ENCODE measurements at places on chromosomes 5 and 9. TPM values are rescaled to one million over a fixed set of nuclear protein-coding genes. Genes with fewer than 3 reads are reported as not detected.

Gene SLC27A6
- 0.16 TPM for total RNA-seq

Gene CD74
- not detected for total RNA-seq

Gene GRXCR2
- not detected for total RNA-seq

Gene ACTBL2
- total RNA-seq: 0.10 TPM

DNA sequence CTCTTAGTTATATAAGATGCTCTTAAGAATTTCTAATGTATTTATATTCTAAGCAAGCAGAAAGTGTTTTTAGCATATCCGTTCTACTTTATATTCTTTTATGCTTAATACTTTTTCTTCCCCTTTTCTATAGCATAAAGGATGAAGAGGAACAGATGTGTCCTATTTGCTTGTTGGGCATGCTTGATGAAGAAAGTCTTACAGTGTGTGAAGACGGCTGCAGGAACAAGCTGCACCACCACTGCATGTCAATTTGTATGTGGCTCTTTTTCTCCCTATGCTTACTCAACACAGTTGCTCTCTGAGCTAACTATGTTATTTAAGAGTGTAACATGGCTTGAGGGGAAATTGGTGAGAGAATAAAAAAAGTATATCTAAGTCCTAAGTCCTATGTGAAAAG, 37.6 kb upstream of the SETD9 start:
- peaks cover 6% of the 10 kb centered on the region for H3K4me1 ChIP-seq
- H3K4me3 ChIP-seq: no peak overlapping the region
- H3K27me3 ChIP-seq: no peaks in the 10 kb centered on the region
- DNase-seq: no peak
- H3K36me3 ChIP-seq: peaks cover 56% of the 10 kb centered on the region
- H3K27ac ChIP-seq: no peak overlapping the region

DNA sequence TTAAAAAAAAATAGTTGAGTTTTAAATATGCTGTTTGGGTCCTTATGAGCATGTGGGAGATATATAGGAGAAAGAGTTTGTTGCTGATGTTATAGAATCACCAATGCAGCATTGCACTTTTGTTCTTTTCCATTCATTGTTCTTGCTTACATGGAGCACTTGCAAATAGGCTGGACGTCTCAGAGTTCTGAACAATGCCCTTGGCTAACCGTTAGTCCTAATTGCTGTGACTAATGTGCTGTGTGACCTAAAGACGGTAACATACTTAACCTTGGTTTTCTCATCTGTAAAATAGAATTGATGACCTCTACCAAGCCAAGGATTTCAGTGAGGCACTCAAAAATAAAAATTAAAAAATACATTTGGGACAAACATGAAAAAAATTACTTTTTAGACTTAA, 29.8 kb downstream of the PIK3R1 start:
- no peak overlapping the region for H3K27ac ChIP-seq
- H3K36me3 ChIP-seq: peaks cover 92% of the 10 kb centered on the region
- H3K4me3 ChIP-seq: no peak overlapping the region
- H3K27me3 ChIP-seq: no peaks in the 10 kb centered on the region
- H3K4me1 ChIP-seq: peaks cover 51% of the 10 kb centered on the region

GRCh38 chr5:55140908-55141665, 18.9 kb upstream of the GPX8 start:
- no peaks in the 10 kb centered on the region for H3K4me1 ChIP-seq
- H3K36me3 ChIP-seq: no peaks in the 10 kb centered on the region
- DNase-seq: no peak

- no peaks in the 10 kb centered on the region for H3K4me1 ChIP-seq
- H3K36me3 ChIP-seq: no peaks in the 10 kb centered on the region
- no peaks in the 10 kb centered on the region for H3K27me3 ChIP-seq
- no peak for DNase-seq
Measured at GRCh38 chr5:61120534-61120933, 41.7 kb downstream of the SMIM15 start.

GRCh38 chr5:124979251-124979650, 232.8 kb upstream of the ZNF608 start:
- peaks cover 21% of the 10 kb centered on the region for H3K4me1 ChIP-seq
- H3K36me3 ChIP-seq: no peaks in the 10 kb centered on the region
- H3K4me3 ChIP-seq: no peak overlapping the region

DNA sequence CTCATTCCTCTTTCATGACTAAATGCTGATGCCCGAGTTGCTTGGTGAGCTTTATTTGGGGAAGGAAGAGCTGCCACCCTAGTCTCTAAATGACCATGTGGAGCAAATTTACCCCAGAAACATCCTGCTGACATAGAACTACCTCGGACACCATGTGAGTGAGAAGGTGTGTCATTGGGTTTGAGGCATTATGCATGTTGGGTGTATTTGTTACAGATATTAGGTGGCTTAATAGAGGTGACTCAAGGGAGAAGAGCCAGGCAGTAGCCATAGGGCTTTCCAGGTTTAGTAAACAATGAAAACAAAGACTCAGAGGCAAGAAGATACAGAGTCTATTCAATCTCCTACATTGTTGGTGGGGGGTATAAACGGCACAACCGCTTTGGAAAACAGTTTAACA, 581.5 kb downstream of the CCDC171 start:
- H3K36me3 ChIP-seq: no peaks in the 10 kb centered on the region
- H3K4me3 ChIP-seq: no peak overlapping the region
- no peaks in the 10 kb centered on the region for H3K27me3 ChIP-seq
- H3K4me1 ChIP-seq: peaks cover 18% of the 10 kb centered on the region

DNA sequence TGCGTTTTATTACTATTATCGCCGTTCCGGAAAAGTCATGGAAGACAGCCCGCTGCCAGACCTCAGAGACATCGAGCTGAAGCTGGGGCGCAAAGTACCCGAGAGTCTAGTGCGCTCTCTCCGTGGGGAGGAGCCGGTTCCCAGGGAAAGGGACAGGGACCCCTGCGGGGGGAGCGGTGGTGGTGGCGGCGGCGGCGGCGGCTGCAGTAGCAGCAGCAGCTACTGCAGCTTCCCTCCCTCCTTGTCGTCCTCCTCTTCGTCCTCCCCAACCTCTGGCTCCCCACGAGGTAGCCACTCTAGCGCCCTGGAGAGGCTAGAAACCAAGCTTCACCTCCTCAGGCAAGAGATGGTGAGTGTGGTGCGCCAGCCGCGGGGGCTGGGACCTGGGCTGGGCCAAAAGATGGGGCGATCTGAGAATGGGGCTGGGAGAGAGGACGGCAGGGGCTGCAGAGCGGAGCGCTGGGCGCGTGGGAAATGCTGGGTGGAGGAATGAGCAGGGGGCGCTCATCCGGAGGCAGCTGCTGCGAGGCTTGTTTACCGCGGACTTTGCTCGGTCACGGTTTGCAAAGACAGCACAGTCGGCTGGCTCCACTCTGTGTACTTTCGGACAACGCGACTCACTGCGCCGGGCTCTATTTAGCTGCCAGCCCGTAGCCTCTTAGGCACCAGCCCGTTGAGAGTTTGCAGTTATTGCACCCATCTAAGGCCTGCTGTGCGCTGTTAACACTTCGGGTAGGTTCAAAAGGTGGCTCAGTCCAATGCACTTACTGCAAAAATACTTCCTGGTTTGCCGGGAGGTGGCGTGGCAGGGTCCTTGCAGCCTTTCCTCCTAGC, 1.1 kb downstream of the LURAP1L start:
- H3K27me3 ChIP-seq: no peaks in the 10 kb centered on the region
- H3K27ac ChIP-seq: peak overlapping the region; percentile 74
- peaks cover 12% of the 10 kb centered on the region for H3K4me1 ChIP-seq
- peak overlapping the region; percentile 99 for H3K4me3 ChIP-seq
- H3K36me3 ChIP-seq: peaks cover 12% of the 10 kb centered on the region

DNA sequence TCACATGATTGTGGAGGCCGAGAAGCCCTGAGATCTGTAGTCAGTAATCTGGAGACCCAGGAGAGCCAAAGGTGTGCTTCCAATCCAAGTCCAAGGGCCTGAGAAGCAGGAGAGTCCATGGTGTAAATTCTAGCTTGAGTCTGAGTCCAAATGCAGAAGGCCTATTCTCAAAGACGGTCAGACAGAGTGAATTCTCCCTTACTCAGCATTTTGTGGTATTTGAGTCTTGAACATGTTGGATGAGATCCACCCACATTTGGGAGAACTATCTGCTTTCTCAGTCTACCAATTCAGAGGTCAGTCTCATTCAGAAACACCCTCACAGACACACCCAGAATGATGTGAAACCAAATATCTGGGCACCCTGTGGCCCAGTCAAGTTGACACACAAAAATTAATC, 128.8 kb upstream of the PTCH1 start:
- peaks cover 1% of the 10 kb centered on the region for H3K27me3 ChIP-seq
- no peak overlapping the region for H3K4me3 ChIP-seq
- no peaks in the 10 kb centered on the region for H3K4me1 ChIP-seq
- no peak overlapping the region for H3K27ac ChIP-seq
- DNase-seq: no peak
- H3K36me3 ChIP-seq: peaks cover under 1% of the 10 kb centered on the region

- peaks cover 96% of the 10 kb centered on the region for H3K36me3 ChIP-seq
- H3K27ac ChIP-seq: no peak overlapping the region
- H3K4me3 ChIP-seq: no peak overlapping the region
- H3K4me1 ChIP-seq: peaks cover 52% of the 10 kb centered on the region
Measured at GRCh38 chr5:143308731-143309130, 94.8 kb downstream of the NR3C1 start.

DNA sequence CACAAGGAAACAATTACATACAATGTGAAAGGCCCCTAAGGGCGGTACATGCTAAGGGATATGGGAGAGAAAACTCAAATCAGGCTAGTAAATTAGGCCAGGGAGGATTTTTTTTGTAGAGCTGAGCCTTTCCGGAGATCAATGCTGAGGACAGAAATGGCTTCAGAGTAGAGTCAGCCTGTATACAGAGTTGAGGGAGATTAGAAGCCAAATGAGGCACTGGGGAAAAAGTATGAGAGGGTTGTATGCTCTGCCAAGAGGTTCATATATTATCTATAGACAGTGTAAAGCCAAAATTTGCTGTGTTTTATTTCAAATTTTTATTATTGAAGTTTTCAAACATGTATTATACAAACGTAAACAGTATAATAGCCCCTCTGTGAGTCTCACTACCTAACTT, 103.1 kb downstream of the BNC2 start:
- H3K27ac ChIP-seq: no peak overlapping the region
- H3K36me3 ChIP-seq: no peaks in the 10 kb centered on the region

GRCh38 chr9:128072144-128073021, 4.4 kb downstream of the SLC25A25 start:
- H3K27ac ChIP-seq: no peak overlapping the region
- H3K36me3 ChIP-seq: no peaks in the 10 kb centered on the region
- H3K27me3 ChIP-seq: no peaks in the 10 kb centered on the region

GRCh38 chr5:100590867-100591266, 55.7 kb downstream of the FAM174A start:
- no peaks in the 10 kb centered on the region for H3K36me3 ChIP-seq
- peaks cover 8% of the 10 kb centered on the region for H3K4me1 ChIP-seq

Measured in MCF 10A (cell line).